Activated CD4-positive, alpha-beta T cell treated with anti-CD3 and anti-CD28 coated beads for 36 hours (primary cell): ENCODE measurements at places on chromosomes 3 and 15. TPM values are rescaled to one million over a fixed set of nuclear protein-coding genes. Genes with fewer than 3 reads are reported as not detected.

GRCh38 chr3:189236352-189236751 lies 64.6 kb downstream of the TPRG1 start:
- DNase-seq: no peak

DNA sequence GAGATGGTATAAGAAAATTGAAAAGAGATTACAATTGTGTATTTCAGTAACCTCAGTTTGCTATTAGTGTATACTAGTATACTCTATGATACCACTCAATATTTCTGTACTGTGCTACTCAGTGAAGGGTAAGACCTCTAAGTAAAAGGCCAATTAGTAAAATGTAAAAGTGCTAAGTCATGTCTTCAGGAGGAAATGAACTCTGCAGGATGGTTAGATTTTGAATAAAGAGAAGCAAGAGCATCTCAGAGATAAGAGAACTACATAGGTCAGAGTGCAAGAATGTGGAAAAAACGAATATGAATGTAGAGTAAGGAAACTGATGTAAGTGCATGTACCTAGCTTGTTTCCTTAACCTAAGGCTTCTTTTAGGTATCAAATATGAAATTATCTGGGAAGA lies 796.6 kb upstream of the GBE1 start:
- no peak for DNase-seq

SLMAP gene
- 43.1 TPM for total RNA-seq

- DNase-seq: no peak
Measured at GRCh38 chr3:114941626-114942309, 205.3 kb downstream of the ZBTB20 start.

TMEM40 gene
- total RNA-seq: not detected
